ENCODE measurements at places on chromosomes 16 and 17. TPM values are rescaled to one million over a fixed set of nuclear protein-coding genes. Genes with fewer than 3 reads are reported as not detected.

DNA sequence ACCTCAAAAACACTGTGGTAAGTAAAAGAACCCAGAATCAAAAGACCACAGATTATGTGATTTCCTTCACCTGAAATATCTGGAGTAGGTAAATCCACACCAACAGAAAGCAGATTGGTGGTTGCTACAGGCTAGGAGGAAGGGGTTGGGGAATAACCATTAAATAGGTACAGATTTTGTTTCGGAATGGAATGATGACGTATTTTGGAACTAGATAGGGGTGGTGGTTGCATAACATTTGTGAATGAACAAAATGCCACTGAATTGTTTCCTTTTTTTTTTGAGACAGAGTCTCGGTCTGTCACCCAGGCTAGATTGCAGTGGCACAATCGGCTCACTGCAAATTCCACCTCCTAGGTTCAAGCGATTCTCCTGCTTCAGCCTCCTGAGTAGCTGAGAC is 100.9 kb upstream of the RBFOX1 start:
- H3K27me3 ChIP-seq, result no peaks in the 10 kb centered on the region
- H3K4me3 ChIP-seq, result no peak overlapping the region
- H3K27ac ChIP-seq, result no peak overlapping the region
- no peaks in the 10 kb centered on the region for H3K36me3 ChIP-seq
- peaks cover 6% of the 10 kb centered on the region for H3K4me1 ChIP-seq

Gene P2RX5
- not detected for total RNA-seq

DNA sequence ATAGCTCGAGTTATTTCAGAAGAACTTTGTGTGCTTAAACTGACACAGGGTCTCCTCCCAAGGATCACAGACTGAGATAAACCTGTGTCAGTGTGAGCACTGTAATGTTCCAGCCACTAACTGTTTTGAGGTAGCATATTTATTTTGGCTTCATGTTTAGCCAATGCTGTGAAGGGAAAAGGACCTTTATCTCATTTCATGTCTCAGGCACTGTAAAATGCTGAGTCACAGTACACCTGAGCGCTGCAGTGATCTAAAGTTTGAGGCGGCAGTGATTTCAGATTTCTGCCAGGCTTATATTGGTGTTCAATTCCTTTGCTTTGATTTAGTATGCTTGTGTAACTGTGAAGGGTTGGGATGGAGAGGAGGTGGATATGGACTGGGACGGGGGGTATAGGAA is 3.1 kb upstream of the DNAJA2 start:
- no peak overlapping the region for H3K4me3 ChIP-seq
- no peaks in the 10 kb centered on the region for H3K27me3 ChIP-seq
- peaks cover 4% of the 10 kb centered on the region for H3K36me3 ChIP-seq
- H3K4me1 ChIP-seq, result peaks cover 15% of the 10 kb centered on the region
- H3K27ac ChIP-seq, result no peak overlapping the region
- no peak for DNase-seq

DNA sequence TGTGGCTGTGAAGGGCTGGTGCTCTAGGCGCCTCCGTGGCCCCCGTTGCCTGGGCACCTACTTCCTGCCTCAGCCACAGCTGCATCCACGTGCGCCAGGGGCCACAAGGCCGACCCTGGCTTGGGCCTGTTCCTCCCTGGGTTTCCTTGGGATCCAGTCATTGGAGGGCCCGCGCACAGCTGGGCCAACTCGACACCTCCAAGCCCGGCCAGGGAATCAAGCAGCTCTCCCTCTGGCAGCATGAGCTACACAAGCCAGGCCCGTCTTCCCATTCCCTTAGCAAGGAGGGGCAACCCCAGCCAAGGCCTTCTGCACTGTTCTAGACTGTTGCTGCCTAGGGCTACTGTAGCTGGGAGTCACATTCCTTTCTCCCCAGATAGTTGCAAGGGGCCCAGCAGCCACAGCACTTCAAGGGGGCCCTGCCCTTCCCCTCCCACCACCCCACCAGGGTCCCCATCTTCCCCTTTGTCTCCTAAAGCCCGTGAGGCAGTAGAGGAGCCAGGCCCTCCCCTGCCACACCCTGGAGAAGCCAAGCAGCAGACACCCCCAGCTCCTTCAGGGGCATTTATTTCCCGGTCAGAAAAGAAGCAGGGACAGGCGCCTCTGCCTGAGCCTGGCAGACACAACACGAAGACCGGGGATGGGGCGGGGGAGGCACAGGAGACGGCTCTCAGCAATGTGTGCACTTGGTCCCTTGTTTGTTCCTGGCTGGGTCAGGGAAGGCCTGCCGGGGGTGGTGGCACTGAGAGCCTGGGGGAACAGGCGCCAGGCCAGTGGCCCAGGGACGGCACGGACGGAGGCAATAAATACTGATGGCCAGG is 3.8 kb downstream of the ARHGDIA start:
- no peak overlapping the region for H3K4me3 ChIP-seq
- peaks cover 13% of the 10 kb centered on the region for H3K4me1 ChIP-seq
- H3K27ac ChIP-seq, result peak overlapping the region; percentile 85
- H3K36me3 ChIP-seq, result no peaks in the 10 kb centered on the region

DNA sequence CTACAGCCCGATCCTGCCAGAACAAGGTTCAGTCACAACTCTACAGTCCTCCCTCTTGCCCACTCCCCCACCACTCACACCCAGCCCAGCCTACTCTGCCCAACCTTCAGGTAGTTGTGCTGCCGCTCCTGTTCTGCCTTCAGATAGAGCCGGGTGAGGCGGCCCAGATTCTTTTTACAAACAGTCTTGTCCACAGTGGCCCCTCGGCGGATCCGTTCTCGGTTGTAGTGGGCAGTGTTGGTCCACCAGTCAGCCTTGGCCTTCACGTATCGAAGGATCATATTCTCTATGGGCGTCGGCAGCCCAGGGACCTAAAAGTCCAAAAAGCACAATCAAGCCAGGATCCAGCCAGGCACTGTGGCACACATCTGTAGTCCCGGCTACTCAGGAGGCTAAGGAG is 8.3 kb downstream of the PRPF8 start:
- H3K36me3 ChIP-seq, result peaks cover 36% of the 10 kb centered on the region
- H3K4me3 ChIP-seq, result no peak overlapping the region
- no peak overlapping the region for H3K27ac ChIP-seq
- H3K4me1 ChIP-seq, result no peaks in the 10 kb centered on the region
- no peak for DNase-seq

DNA sequence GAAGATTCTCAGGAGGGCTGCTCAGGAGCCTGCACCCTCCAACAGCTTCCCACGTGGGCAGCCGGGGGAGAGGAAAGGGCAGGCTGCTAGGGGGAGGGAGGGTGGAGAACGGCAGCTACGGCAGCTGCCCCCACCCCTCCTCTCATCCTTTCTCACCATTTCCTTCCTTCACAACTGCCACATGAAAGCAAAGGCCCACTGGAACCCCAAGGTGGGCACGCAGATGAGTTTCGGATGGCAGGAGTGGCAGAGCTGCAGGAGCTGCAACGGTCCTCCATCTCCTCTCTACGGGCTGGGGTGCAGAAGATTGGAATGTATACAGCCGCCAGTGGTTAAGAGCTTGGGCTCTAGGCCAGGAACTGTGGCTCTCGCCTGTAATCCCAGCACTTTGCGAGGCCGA is 77.7 kb downstream of the GAS7 start:
- no peak overlapping the region for H3K4me3 ChIP-seq
- no peak for DNase-seq
- peaks cover 2% of the 10 kb centered on the region for H3K4me1 ChIP-seq
- H3K27me3 ChIP-seq, result no peaks in the 10 kb centered on the region

Gene FBXL16
- total RNA-seq, result 0.13 TPM

Gene KRT14
- total RNA-seq, result not detected

GRCh38 chr17:36728030-36728991 is 126.9 kb downstream of the MRM1 start:
- no peaks in the 10 kb centered on the region for H3K27me3 ChIP-seq
- H3K4me3 ChIP-seq, result no peak overlapping the region
- DNase-seq, result no peak

Gene MYH2
- total RNA-seq, result 0.37 TPM

- H3K27ac ChIP-seq, result no peak overlapping the region
- H3K4me1 ChIP-seq, result peaks cover 6% of the 10 kb centered on the region
- peak; percentile 92 for DNase-seq
- no peaks in the 10 kb centered on the region for H3K36me3 ChIP-seq
Measured at GRCh38 chr16:81723098-81723723, 55.9 kb upstream of the PLCG2 start.

Gene SKAP1
- not detected for total RNA-seq

DNA sequence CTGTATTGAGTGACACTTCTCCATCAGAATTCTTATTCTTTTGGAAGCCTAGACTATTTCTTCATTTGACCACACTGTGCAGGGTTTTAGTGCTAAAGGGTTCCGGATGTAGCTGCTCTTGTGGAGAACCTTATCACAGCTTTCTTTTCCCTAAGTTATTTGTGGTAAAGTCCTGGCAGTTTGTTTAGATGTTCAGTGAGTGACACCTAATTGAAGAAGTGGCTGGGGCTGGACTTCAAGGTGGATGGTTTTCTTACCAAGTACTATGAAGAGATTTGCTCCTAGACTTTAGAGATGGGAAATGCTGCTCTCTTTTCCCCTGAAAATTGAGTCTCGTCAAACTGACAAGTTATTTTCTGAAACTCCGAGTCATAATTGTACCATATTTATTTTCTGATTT is 144.0 kb upstream of the TBX2 start:
- no peak for DNase-seq
- no peak overlapping the region for H3K27ac ChIP-seq
- no peak overlapping the region for H3K4me3 ChIP-seq
- no peaks in the 10 kb centered on the region for H3K27me3 ChIP-seq
- peaks cover 12% of the 10 kb centered on the region for H3K4me1 ChIP-seq

Gene ASPHD1
- 4.5 TPM for total RNA-seq

DNA sequence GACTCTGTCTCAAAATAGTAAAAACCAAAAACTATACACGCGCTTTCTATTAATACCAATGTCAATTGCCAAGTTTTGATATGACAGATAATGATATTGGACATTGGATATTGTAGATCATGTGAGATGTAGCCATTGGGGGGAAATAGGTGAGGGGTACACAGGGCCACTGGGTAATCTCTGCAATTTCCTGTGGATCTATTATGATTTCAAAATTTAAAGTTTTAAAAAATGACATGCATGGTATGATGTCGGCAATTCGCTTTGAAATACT is 266.0 kb downstream of the PARN start:
- no peaks in the 10 kb centered on the region for H3K4me1 ChIP-seq
- H3K27ac ChIP-seq, result no peak overlapping the region
- no peaks in the 10 kb centered on the region for H3K27me3 ChIP-seq
- DNase-seq, result no peak
- H3K36me3 ChIP-seq, result no peaks in the 10 kb centered on the region

- no peak overlapping the region for H3K27ac ChIP-seq
- no peak for DNase-seq
- no peaks in the 10 kb centered on the region for H3K36me3 ChIP-seq
- no peaks in the 10 kb centered on the region for H3K27me3 ChIP-seq
Measured at GRCh38 chr16:3874794-3875692, 5.5 kb downstream of the CREBBP start.

Gene MAPT
- total RNA-seq, result 1.4 TPM

- H3K27me3 ChIP-seq, result no peaks in the 10 kb centered on the region
- no peak overlapping the region for H3K27ac ChIP-seq
- H3K4me3 ChIP-seq, result peak overlapping the region; percentile 93
- H3K36me3 ChIP-seq, result no peaks in the 10 kb centered on the region
- DNase-seq, result no peak
Measured at GRCh38 chr17:43025290-43025657, 243 bp downstream of the RND2 start.

- no peak overlapping the region for H3K27ac ChIP-seq
- peaks cover 6% of the 10 kb centered on the region for H3K4me1 ChIP-seq
- peaks cover 2% of the 10 kb centered on the region for H3K27me3 ChIP-seq
Measured at GRCh38 chr17:73318427-73318813, 6.6 kb upstream of the CDC42EP4 start.

DNA sequence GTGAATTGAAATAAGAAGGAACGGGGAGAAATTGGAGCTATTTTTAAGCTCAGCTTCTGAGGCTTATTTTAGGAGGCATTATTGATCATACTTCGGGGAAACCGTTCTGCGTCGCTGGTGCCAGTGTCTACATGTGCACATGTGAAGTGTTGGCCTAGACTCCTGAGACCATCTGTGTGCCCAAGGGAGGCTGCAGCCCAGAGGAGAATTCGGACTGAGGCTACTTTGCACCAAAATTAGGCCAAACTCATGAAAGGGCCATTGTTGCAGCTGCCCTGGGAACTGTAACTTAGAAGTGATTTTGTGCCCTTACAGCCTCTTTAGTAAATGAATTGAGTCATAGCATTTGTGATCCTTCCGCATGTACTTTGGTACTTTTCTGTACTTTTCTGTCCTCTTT is 102.0 kb upstream of the NOL11 start:
- DNase-seq, result no peak
- H3K4me3 ChIP-seq, result no peak overlapping the region
- H3K27ac ChIP-seq, result no peak overlapping the region
- no peaks in the 10 kb centered on the region for H3K27me3 ChIP-seq

DNA sequence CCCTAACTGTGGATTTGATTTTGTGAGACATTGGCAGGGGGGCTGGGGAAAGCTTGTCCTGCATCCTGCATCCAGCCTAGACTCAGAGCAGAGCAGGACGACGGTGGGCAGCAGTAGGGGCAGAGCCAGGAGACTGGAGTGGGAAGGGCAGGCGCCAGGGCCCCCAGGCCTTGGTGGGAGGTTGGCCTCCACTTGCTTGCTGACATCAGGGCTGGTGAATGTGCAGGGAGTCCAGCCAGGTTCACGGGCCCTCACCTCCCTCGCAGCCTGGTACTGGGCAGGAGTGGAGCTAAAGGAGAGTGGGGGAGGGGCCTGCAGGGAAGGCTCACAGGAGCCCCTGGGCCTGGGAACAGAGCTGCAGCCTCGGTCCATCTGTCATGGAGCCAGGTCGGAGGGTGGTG is 2.2 kb upstream of the SMTNL2 start:
- DNase-seq, result no peak
- peaks cover 47% of the 10 kb centered on the region for H3K27me3 ChIP-seq
- H3K4me3 ChIP-seq, result no peak overlapping the region

GRCh38 chr17:77153999-77154586 is 13.3 kb downstream of the SEC14L1 start:
- no peak overlapping the region for H3K4me3 ChIP-seq
- H3K4me1 ChIP-seq, result peaks cover 42% of the 10 kb centered on the region
- no peaks in the 10 kb centered on the region for H3K27me3 ChIP-seq

Gene NUTF2
- total RNA-seq, result 133 TPM

GRCh38 chr16:77462894-77463293 is 28.1 kb upstream of the ADAMTS18 start:
- H3K4me1 ChIP-seq, result peaks cover 17% of the 10 kb centered on the region
- no peaks in the 10 kb centered on the region for H3K27me3 ChIP-seq
- H3K36me3 ChIP-seq, result no peaks in the 10 kb centered on the region
- DNase-seq, result no peak

DNA sequence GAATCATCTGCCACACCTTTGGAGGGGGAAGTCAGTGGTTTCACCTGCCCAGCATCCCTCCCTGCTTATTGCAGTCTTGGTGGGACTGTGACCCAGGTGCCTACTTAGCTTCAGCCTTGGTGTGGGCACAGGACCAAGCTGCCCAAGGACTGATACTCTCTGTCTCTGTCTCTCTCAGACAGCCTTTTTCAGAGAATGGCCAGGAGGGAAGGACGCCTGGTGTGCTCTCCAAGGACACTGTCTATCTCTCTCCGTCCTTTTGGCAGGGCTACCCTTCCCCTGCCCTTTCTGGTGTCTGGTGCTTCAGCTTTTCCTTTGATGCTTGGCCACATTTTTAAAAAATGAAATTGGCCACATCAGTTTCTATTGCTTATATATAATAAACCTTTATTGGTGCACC is 19.6 kb downstream of the PIK3R6 start:
- no peak overlapping the region for H3K27ac ChIP-seq
- H3K27me3 ChIP-seq, result no peaks in the 10 kb centered on the region
- H3K36me3 ChIP-seq, result no peaks in the 10 kb centered on the region
- H3K4me1 ChIP-seq, result no peaks in the 10 kb centered on the region
- DNase-seq, result no peak
- H3K4me3 ChIP-seq, result no peak overlapping the region

Data from neural progenitor cell (in vitro differentiated cells).